ENCODE measurements at places on chromosomes 3 and 15.

DNA sequence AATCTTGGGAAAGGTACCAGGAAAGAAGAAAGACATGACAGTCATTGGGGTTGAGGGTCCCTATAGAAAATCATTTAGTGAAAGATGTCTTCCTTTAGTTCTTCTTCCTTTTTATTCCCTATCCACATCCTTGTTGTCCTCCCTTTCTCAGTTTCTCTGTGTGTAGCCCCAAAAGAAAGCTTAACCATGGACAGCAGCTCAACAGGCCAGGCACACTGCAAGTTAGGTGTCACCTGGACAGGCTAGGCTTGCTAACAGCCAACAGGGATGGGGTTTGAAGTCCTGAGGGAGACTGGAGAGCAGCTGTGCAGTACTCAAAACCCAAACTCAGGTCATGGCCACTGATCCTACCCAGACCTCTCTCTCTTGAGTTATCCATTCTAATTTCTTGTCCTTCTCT lies 543.1 kb downstream of the TUSC7 start:
- no peak for DNase-seq

DNA sequence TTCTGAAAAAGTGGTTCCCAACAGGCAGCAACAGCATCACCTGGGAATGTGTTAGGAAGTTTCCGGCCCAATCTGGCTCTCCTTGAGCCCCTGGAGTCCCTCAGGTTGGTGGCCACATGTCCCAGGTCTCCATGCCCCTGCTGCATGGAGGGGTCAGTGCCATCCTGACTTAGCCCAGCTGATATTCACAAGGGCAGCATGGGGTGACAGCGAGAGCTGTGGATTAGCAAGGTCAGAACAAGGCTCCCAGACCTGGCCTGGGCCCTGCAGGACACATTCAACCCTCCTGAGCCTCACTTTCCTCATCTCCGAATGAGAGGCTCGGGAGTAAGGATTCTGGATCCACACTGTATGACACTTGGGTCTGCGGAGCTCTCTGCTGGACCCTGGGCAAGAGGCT lies 243.8 kb upstream of the TLE3 start:
- no peak for DNase-seq

- DNase-seq, result no peak
Measured at GRCh38 chr3:98325055-98325454, 28.6 kb upstream of the OR5K4 start.

DNA sequence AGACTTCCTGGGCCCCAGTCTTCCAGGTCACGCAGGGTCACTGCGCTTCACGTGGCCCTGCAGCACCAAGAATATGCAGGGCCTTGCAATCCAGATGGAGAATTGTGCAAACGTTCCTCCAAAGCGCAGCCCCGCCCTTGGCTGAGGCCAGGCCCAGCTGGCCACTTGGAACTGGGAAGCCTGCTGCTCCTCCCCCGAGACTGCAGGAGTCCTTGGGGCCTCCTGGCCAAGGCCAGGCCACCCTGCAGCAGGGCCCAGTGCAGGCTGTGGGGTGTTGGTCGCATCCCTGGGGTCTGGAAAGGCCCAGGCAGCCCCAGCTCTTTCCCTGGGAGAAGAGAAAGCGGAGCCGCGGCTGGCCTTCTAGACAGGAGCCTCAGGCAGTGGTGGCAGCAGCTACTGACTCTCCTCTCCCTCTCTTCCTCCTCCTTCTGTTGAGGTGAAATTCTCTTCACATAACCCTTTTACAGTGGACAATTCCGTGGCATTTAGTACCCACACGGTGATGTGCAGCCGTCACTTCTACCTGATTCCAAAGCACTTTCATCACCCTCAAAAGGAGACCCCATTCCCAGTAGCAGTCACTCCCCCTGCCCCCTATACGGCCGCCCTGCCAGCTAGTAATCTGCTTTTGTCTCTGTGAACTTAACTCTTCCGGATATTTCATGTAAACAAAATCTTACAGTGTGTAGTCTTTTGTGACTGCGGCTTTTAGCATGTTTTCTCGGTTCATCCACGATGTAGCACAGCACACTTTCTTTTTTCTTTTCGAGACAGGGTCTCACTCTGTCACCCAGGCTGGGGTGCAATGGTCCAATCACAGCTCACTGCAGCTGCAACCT lies 103.9 kb downstream of the TMEM266 start:
- DNase-seq, result no peak

GRCh38 chr15:73723191-73723590 lies 30.0 kb downstream of the INSYN1 start:
- no peak for DNase-seq

- no peak for DNase-seq
Measured at GRCh38 chr3:70933105-70933810, 620.8 kb upstream of the MDFIC2 start.

- no peak for DNase-seq
Measured at GRCh38 chr15:98525661-98526001, 122.7 kb upstream of the IGF1R start.

DNA sequence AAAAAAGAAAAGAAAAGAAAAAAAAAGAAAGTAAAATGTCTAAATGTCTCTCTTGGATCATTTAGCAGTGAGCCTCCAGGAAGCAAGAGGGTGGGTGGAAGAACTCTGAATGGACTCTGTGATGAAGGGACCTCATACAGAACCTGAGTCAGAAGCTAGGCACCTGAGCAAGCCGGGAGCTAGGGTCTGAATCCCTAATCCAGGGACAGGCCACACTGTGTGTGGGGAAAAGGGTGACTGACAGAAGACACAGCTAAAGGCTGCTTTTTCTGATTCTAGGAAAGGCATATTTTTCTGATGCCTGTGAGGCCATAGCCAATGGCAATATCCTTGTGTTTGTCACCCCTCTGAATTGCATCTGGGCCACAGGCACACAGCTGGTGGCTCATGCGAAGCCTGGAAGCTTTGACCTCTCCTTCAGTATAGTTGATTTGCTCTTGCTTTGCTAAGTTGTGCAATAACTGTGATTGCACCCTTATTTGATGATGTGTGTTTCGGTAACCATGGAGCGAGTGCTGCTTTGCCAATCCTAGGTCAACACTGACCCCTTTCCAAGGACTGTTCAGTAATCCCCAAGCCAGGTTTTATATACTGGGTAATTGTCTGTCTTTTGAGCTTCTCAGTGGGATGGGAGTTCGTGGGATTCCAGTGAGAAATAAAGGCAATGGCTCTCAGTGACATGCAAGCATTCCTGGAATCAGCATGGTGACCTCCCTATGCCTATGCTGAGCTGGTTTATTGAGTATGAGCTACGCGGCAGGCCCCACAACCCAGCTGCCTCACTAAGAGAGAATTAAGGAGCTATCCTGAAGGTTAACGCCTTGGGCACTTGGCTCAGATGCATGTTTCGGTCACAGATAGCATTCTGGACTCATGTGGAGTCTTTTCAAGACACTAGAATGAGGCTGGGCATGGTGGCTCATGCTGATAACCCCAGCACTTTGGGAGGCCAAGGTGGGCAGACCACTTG lies 49.0 kb upstream of the OSBPL11 start:
- no peak for DNase-seq

DNA sequence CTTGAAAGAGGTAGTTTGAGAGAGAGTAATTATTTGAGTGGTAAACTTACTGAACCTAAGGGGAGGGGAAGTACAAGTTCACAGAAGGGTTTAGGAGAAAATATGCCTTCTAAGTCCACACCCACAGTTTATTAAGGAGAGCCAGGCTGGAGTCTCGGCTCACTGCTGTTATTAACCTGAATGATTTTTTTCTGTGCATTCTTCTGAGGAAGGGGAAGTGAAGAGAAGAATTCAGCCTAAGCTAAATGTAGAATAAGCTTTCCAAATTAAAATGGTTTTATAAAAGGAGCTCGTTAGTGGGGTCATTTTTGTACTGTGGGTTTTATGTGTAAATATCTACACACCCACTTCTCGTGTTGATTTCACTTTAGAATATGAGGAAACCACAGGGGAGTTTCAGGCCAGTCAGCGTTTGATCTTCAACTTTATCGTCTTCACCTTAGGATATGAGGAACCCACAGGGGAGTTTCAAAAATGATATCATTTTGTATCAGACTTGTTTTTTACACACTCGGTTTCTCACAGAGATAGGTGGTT lies 1.5 kb downstream of the WHAMM start:
- peak; percentile 45 for DNase-seq

- DNase-seq, result no peak
Measured at GRCh38 chr3:173912126-173912525, 514.6 kb downstream of the NLGN1 start.

DNA sequence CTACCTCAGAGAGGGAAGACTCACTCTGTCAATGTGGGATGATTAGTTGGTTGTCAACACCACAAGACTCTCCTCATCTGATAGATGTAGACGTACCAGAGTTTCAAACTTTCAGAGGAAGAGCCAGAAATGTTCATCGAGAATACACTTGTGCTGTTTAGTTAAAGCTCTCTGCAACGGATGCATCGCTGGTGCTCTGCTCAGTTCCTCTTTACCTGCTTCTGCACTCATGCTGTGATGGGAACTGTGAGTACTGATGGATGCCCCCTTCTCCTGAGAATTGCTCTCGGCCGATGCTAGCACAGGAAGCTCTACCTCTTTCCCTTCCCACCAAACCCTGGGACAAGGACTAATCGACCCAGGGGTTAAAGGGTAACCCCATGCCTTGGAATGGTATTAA lies 51.8 kb upstream of the CCDC54 start:
- DNase-seq, result no peak

GRCh38 chr3:59865351-59865750 lies 815.5 kb upstream of the CFAP20DC start:
- no peak for DNase-seq

DNA sequence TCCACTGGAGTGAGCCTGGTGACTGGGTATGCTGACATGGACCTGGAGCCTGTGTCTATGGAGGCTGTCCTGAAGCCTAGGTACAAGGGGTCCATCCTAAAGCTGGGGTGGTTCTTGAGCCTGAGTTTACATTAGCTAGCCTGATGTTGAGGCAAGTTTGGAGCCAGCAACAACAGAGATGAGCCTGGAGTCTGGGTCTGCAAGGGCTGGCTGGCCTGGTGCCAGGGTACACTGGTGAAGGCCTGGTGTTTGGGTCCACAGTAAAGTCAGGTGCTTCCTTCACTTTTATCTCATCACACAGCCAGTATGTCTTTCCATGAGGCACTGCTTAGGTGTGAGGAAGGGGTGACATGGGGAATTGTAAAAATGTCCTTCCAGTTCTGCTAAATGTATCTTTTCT lies 49.5 kb downstream of the TP63 start:
- no peak for DNase-seq

DNA sequence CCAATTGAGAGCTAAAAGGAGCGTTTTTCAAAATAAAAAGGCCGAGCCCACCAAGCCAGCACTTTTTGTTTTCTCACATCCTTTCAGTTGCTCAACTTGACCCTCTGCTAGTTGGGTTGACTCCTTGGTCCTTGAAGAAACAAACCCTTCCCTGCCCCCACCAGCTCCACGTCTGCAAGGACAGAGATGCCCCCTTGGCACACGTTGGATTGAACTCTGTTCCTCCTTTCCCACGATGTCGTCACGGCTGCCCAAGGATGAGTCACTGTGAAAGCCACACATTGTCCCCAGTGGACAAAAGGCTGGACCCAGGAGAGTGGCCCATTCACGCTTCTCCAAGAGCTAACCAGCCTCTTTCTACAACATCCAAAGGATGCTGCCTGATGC lies 43.0 kb upstream of the SPATA12 start:
- no peak for DNase-seq

All from T-helper 1 cell (primary cell).